ENCODE measurements at places on chromosomes 11 and 22.

DNA sequence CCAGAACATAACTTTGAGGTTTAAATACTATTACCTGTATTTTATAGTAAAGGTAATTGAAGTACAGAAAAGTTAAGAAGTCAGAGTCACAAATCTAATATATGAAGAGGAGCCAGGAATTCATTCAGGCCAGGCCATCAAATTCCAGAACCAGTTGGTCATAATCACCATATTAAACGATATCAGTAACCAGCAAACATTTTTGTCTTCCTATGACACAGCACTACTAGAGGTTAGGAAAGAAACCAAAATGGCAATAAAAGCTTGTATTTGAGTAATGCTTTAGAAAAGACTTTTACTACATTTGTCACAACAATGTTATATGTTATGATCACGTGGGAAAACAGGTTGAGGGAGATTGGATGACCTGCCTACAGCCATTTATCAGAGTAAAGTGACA is 62.2 kb downstream of the DKK3 start:
- DNase-seq, result no peak

GRCh38 chr11:22884217-22884616 is 23.9 kb upstream of the CCDC179 start:
- DNase-seq, result no peak

GRCh38 chr11:14454861-14455632 is 44.6 kb downstream of the COPB1 start:
- DNase-seq, result no peak

- no peak for DNase-seq
Measured at GRCh38 chr11:127126986-127127385, 126.4 kb upstream of the KIRREL3 start.

- no peak for DNase-seq
Measured at GRCh38 chr11:3896644-3897043, 41.2 kb downstream of the STIM1 start.
